ENCODE measurements at places on chromosomes 2 and 18. TPM values are rescaled to one million over a fixed set of nuclear protein-coding genes. Genes with fewer than 3 reads are reported as not detected.

DNA sequence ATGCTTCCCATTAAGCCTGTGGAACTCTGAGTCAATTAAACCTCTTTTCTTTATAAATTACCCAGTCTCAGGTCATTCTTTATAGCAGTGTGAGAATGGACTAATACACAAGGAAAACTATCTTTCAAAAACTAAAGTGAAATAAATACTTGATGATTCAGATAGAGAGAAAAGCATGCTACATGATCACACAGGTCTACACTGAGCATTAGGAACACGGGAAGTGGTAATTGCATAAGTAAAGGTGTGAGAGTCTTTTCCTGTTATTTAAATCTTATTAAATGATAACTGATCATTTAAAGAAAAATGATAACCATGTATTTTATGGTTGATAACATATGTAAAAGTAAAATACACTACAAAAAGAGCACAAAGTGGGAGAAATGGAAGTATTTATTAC, 812.0 kb upstream of the RAB6C start:
- DNase-seq, result no peak
- no peak overlapping the region for H3K27ac ChIP-seq
- H3K36me3 ChIP-seq, result no peaks in the 10 kb centered on the region
- no peaks in the 10 kb centered on the region for H3K27me3 ChIP-seq
- no peak overlapping the region for H3K4me3 ChIP-seq
- no peaks in the 10 kb centered on the region for H3K4me1 ChIP-seq

GRCh38 chr2:32941944-32942690, 4.6 kb upstream of the LTBP1 start:
- no peaks in the 10 kb centered on the region for H3K27me3 ChIP-seq
- H3K27ac ChIP-seq, result peak overlapping the region; percentile 47
- H3K4me3 ChIP-seq, result no peak overlapping the region
- DNase-seq, result no peak
- no peaks in the 10 kb centered on the region for H3K36me3 ChIP-seq

GRCh38 chr2:43191947-43192516, 34.4 kb downstream of the ZFP36L2 start:
- no peaks in the 10 kb centered on the region for H3K4me1 ChIP-seq
- H3K4me3 ChIP-seq, result no peak overlapping the region
- H3K27me3 ChIP-seq, result no peaks in the 10 kb centered on the region

DNA sequence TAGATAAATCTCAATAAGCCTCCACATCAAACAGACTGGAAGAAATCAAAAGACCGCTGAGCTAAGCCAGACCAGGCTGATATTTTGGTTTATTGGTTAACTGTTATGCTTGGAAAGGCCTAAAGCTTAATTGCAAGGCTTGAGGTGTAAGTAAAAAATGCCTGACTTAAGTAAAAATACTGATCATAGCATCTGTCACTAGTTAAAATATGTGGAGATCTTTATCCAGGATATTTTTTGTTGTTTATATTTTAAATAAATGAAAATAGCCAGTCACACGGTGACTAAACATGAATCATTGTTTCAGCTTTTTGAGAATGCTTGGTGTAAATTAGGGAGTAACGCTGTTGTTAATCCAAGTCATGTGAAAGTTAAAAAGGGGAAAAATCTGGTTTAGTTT, 127.9 kb downstream of the THADA start:
- no peaks in the 10 kb centered on the region for H3K27me3 ChIP-seq
- H3K4me1 ChIP-seq, result peaks cover 2% of the 10 kb centered on the region
- no peak overlapping the region for H3K4me3 ChIP-seq
- no peak overlapping the region for H3K27ac ChIP-seq
- no peak for DNase-seq
- no peaks in the 10 kb centered on the region for H3K36me3 ChIP-seq

GRCh38 chr2:9243357-9243756, 36.7 kb downstream of the ASAP2 start:
- no peaks in the 10 kb centered on the region for H3K4me1 ChIP-seq
- no peak overlapping the region for H3K4me3 ChIP-seq

GRCh38 chr2:189570570-189571031, 10.0 kb downstream of the SLC40A1 start:
- H3K36me3 ChIP-seq, result no peaks in the 10 kb centered on the region
- no peaks in the 10 kb centered on the region for H3K27me3 ChIP-seq

DNA sequence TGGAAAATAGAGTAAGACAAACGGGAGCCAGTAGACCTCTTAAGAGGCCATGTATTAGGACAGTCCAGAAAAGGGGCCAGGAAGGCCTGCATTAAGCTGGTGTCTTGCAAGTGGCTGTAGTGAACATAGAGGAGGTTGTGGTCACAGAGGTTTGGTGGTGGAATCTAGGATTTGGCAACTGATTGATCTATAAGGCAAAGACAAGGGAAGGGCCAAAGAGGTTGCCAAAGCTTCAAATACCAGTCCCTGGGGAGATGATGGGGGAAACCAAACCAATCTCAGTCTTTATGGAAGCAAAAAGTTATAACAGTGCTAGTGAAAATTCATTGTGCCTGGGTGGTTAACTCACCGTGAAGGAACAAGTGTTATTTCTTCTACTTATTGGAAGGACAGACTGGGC, 28.7 kb upstream of the RTN4 start:
- H3K4me1 ChIP-seq, result no peaks in the 10 kb centered on the region
- H3K27ac ChIP-seq, result no peak overlapping the region
- no peak overlapping the region for H3K4me3 ChIP-seq
- H3K36me3 ChIP-seq, result no peaks in the 10 kb centered on the region

GRCh38 chr2:45782436-45782835, 131.0 kb downstream of the PRKCE start:
- DNase-seq, result no peak
- no peaks in the 10 kb centered on the region for H3K36me3 ChIP-seq
- H3K27ac ChIP-seq, result no peak overlapping the region
- H3K27me3 ChIP-seq, result no peaks in the 10 kb centered on the region

- peaks cover 3% of the 10 kb centered on the region for H3K27me3 ChIP-seq
- DNase-seq, result no peak
- H3K4me1 ChIP-seq, result no peaks in the 10 kb centered on the region
Measured at GRCh38 chr2:39902103-39902502, 123.0 kb upstream of the THUMPD2 start.

SAG gene
- total RNA-seq, result 0.45 TPM

GCG gene
- 1.6 TPM for total RNA-seq

DNA sequence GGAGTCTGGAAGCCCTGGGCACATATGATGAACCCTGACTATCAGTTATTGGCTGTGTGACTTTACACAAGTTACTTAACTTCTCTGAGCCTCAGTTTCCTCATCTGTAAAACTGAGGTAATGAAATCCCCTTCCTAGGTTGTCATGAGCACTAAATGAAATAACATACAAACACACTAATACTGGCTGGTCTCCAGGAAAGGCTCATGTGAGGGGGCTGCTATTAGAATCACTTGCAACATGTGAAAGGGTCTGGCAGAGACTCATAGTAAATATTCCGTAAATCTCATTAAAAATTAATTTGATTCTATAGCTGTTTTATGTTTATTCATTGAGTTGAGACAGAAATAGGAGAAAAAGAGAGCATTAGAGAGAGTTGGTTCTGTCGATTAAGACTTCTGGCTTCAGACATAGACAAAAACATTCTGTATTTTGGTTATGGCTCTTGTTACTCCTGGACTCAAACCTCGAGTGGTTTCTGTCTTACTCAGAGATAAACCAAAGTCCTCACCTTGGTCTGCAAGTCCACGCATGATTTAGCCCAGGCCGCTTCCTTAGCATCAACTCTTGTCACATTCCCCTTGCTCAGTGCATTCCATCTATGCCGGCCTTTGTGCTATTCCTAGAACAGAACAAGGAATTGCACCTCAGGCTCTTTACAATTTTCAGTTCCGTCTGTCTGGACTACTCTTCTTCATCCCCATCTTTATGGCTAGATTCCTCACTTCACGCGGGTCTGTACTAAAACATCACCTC, 139.1 kb downstream of the NXPH2 start:
- H3K4me1 ChIP-seq, result no peaks in the 10 kb centered on the region
- H3K36me3 ChIP-seq, result no peaks in the 10 kb centered on the region
- DNase-seq, result no peak

DNA sequence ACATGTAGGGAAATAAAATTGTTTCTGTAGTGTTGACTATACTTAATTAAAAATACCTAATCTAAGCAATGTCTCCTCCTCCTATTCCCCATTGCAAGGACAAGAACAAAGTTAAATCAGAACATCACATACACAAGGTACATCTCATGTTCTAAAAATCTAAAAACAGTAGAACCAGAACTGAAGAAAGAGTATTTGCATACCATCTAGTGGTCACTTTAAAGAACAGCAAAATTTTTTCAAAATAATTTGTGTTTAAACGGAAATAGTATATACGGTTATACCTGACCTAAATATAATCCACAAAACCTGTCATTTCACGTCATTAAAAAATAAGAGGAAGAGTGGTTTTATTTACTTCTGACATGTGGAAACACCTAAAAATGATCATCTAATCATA, 294.3 kb upstream of the KCNH7 start:
- H3K4me1 ChIP-seq, result no peaks in the 10 kb centered on the region
- no peak overlapping the region for H3K4me3 ChIP-seq
- no peak for DNase-seq
- H3K27me3 ChIP-seq, result no peaks in the 10 kb centered on the region
- H3K36me3 ChIP-seq, result no peaks in the 10 kb centered on the region

DNA sequence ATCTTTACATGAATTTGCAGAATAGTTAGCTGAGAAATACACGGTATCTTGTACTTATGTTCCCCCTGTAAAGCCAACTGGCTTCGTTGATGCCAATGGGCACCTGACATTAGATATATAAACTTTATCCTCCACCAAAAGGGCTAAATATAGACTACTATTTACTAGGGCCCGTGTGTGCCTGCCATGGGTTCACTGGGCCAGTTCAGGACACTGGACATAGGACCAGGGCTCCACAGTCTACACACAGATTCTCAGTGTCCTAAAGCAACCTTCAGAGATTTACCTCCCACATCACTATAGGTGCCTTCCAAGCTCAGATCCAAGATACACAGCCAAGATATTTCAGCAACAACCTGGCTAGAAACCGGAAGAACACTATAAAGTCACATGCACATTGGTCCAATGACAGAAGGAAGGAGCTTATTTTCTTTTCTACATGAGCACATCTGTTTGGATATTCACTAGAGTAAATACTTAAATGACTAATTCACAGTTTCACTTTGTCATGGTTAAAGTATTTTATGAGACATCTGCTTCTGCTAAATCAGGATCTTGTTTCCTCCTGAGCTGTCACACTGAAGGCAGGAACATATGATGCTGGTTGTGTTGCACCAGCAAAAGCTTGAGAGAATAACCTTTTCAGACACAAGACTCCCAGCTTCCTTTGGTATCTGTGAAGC, 95.1 kb downstream of the MYO5B start:
- H3K4me1 ChIP-seq, result no peaks in the 10 kb centered on the region
- H3K36me3 ChIP-seq, result no peaks in the 10 kb centered on the region
- H3K27me3 ChIP-seq, result no peaks in the 10 kb centered on the region
- no peak for DNase-seq

All from prostate gland (tissue), 2 donors.